ENCODE measurements at places on chromosomes 4 and X. TPM values are rescaled to one million over a fixed set of nuclear protein-coding genes. Genes with fewer than 3 reads are reported as not detected.

GRCh38 chr4:128484896-128485295, 197.3 kb upstream of the PGRMC2 start:
- no peak for DNase-seq

DNA sequence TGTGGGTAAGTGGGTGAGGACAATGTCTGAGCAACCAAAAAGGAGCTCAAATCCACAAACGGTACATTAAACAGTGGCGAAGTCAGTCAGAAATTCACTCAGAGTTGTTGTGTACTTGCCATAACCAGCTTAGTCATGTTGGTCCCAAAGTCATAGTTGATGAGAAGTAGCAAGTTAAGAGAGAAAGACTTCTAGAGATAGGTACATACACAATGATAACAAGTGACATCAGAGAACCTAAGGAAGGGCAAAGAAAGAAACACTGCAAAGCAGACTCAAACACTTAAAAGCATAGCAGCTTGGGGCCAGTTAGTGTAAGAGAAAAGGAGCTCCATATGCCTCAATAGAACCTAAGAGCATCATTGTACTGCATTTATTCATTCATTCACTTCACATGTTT, 30.2 kb downstream of the DYNLT3 start:
- no peak for DNase-seq

CT45A5 gene
- not detected for total RNA-seq

DNA sequence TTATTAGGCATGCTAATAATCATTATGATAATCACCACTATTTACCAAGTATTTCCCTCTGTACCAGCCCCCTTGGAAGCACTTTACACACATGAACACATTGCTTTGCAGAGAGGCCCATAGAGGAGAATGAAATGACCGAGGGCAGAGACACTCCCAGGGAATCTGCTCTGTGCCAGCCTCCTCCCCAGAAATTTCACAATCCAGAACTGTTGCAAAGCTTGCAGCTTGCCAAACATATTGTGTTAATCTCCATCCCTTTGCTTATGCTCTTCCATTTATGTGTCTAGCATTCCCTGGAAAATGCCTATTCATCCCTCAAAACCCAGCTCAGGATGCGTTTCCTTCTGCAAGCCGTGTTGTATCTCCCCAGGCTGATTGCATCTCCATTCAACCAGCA, 37.8 kb downstream of the CYTL1 start:
- DNase-seq = no peak

DNA sequence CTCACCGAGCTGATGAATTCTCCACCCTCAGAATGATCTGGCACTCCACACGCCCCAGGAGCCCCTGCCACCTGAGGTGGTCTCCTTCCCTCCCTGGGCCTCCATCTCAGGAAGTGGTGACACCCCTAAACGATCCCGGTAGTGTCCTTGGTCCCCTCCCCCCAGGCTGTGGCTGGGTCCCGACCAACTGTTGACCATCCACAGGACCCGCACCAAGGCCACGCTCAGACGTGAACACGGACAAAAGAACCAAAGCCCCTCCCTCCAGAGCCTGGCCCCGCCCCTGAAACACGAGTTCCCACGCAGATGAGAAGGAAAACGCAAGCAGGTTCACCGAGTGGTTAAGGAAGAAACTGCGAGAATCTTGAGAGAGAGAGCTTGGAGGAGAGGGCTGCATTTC, 16.6 kb downstream of the LRPAP1 start:
- no peak for DNase-seq

Data from chondrocyte (in vitro differentiated cells).